ENCODE measurements at places on chromosomes 2 and 18. TPM values are rescaled to one million over a fixed set of nuclear protein-coding genes. Genes with fewer than 3 reads are reported as not detected.

The FSIP2 gene
- total RNA-seq: 0.48 TPM

The FBXO36 gene
- 0.82 TPM for total RNA-seq

The CHRND gene
- total RNA-seq: not detected

The KIF5C gene
- 0.37 TPM for total RNA-seq

The RNF125 gene
- total RNA-seq: 3.9 TPM

The POTEJ gene
- not detected for total RNA-seq

The C2orf80 gene
- total RNA-seq: not detected

The IL36G gene
- not detected for total RNA-seq

The HK2 gene
- total RNA-seq: 36.4 TPM

The C2orf78 gene
- 0.51 TPM for total RNA-seq

The LDLRAD4 gene
- 12.8 TPM for total RNA-seq

The BOK gene
- 0.08 TPM for total RNA-seq

The UGT1A3 gene
- not detected for total RNA-seq

The ABCG5 gene
- not detected for total RNA-seq

The SLC14A1 gene
- not detected for total RNA-seq

The ESCO1 gene
- 11.6 TPM for total RNA-seq

The UGT1A1 gene
- total RNA-seq: not detected

The ATOH8 gene
- total RNA-seq: not detected

Data from GM12878 (cell line).